ENCODE measurements at places on chromosomes 1 and 21. TPM values are rescaled to one million over a fixed set of nuclear protein-coding genes. Genes with fewer than 3 reads are reported as not detected.

LCE6A gene
- polyA plus RNA-seq, result 1.1 TPM

METTL13 gene
- 20.0 TPM for polyA plus RNA-seq

C8B gene
- polyA plus RNA-seq, result 0.05 TPM

PALMD gene
- 21.2 TPM for polyA plus RNA-seq

MEX3A gene
- 0.55 TPM for polyA plus RNA-seq
